CD4-positive, alpha-beta T cell treated with Interleukin-1 beta for 1 hour (primary cell): ENCODE measurements at places on chromosomes 2 and 18.

DNA sequence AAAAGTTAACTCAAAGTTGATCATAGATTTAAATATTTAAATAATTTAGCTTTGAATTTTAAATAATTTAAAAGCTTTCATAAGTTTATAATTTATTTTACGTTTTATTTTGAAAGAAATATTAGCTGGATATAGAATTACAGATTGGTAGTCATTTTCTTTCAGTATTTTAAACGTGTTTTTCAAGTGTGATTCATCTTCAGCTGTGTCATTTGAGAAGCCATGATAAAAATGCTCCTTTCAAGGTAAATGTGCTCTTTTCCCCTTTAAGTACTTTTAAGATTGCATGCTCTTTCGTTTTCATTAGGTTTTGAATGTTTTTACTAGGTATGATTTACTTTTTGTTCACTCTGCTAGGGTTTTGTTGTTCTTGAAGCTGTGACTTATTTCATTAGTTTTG lies 116.8 kb upstream of the FIGN start:
- no peak for DNase-seq

DNA sequence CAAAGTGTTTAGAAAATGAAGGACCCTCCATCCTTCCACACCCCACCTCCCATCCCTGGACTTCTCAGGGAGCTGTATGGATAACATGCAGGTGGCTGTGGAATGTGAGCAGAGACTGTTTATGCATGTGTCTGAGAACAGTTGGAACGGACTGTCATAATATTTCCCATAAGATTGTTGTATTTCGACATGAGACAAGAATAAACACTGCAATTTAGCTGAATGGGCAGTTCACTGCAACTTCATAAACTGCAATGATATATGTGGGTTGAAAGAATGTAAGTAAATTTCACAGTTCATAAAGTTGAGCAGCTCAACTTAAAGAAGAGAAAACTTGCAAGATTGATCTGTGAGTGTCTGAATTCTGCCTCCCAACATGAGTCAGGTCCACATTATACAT lies 74.6 kb downstream of the MEP1B start:
- DNase-seq = no peak

GRCh38 chr2:29578084-29578598 lies 343.2 kb downstream of the ALK start:
- no peak for DNase-seq

DNA sequence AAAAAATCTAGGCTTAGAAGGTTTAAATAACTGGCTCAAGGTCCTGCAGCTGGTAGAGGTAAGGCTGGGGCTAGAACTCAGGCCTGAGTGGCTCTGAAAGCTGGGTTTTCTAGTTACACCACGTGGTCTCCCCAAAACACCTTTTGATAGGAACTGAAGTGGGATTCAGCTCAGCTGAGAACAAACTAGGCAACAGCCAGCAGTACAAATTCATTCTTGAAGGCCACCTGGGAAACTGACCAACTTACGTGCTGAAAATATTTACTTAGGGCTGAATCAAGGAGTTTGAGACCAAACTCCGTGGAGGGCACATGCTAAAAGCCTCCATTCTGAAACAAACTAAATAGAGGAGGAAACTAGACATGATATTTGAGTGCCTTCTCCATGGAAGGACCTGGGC lies 67.2 kb downstream of the AOX1 start:
- DNase-seq = no peak

DNA sequence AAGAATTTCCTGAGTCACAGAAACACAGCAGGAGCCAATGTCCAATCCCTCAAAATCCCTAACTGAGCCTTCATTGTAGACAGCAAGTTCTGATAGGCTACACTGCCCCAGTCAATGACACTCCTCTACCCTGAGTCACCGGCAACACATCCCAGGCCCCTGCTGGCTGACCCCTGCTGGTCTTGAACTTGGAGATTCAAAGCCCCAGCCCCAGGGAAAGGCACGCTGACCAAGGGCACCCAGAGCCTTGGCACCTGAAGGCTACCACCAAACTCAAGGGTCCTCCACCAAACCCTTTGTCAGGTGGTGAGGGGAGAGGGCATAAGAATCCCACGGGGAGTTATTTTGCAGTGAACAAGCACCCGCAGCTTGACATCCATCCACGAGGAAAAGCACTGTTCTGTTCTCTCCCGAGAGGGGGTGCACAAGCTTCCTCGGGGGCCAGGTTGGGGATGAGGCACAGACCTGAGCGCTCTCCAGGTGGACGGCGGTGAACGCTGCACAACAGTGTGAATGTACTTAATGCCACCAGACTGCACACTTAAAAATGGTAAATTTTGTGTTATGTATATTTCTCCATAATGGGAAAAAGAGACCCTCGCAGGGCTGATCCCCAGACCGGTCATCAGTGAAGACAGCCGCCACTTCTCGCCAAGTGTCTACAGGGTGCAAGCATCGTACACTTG lies 46.9 kb downstream of the TFCP2L1 start:
- DNase-seq = no peak
